ENCODE measurements at places on chromosomes 3 and 15. TPM values are rescaled to one million over a fixed set of nuclear protein-coding genes. Genes with fewer than 3 reads are reported as not detected.

- DNase-seq: no peak
Observed at GRCh38 chr3:115487968-115488367, 135.3 kb upstream of the GAP43 start.

GRCh38 chr3:171269542-171269941 is 190.7 kb downstream of the TNIK start:
- DNase-seq: no peak

- no peak for DNase-seq
Observed at GRCh38 chr15:25891081-25891480, 28.0 kb upstream of the ATP10A start.

DNA sequence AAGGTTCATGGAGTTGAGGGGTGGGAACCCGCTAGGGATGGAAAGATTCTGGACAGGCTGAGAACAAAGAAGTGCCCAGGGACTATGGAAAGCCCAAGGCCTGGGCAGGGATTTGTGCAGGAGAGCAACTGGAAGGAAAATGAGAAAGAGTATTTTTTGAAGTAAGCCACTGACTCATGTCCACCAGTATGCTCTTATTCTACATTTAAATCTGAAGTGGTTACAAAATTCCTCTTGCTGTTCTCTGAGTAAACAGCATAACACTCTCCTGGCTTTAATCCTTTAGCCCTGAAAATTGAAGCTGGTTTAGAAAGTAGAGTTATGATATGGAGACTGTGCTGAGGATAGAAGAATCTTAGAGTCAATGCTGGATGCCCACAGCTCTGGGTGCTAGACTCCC is 165.2 kb downstream of the ISL2 start:
- no peak for DNase-seq

Gene TMCO5A
- total RNA-seq: not detected

Gene CIDEC
- 3.0 TPM for total RNA-seq

DNA sequence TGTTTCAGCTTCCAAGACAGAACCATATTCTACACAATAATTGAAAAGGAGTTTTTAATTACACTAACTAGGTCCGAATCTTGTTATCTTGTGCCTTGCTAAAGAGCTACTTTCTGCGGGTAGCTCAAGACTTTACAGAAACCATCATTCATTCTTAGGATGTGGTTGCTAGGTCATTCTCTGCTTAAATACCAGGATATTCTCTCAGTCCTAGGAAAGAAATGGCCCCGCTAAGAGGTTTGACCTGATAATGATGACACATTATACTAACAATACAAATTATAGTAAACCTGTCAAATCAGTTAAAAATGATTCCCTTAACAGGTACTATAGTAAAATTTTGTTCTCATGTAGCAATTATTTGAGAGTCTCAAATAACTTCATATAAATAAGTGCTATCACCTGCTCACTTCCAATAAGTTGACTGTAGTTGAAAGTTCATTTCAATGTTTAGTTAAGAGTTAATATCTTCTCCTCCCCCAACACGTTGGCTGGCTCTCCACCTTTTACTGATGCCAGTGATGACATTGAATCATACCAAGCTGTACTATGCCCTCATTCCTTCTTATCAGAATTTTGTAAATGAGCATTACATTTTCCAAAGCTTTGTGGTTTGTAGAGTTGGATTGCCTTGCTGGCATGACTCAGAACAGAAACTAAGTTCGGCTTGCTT is 3.6 kb upstream of the C3orf85 start:
- DNase-seq: no peak

GRCh38 chr15:66773129-66773873 is 71.3 kb downstream of the SMAD6 start:
- DNase-seq: no peak

- no peak for DNase-seq
Observed at GRCh38 chr3:97981886-97982285, 9.7 kb upstream of the RIOX2 start.

Gene SLC9A9
- 7.0 TPM for total RNA-seq

DNA sequence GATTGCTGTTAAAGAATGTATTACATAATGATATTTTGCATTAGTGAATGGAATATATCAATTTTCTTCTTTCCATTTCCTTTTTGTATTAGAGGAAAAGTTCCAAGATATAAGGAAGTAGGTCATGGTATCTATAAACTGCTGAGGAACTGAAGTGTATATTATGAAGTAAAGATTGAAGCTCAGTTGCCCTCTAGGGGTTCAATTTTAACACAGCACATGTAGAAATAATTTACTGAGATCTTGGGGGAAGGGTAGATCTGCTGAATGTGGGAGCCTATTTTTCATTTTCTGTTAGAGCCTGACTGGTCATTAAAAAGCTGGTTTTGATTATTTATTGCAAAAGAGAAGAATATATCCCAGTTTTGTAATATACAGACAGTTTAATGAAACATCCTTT is 45.2 kb downstream of the CMC1 start:
- DNase-seq: no peak

DNA sequence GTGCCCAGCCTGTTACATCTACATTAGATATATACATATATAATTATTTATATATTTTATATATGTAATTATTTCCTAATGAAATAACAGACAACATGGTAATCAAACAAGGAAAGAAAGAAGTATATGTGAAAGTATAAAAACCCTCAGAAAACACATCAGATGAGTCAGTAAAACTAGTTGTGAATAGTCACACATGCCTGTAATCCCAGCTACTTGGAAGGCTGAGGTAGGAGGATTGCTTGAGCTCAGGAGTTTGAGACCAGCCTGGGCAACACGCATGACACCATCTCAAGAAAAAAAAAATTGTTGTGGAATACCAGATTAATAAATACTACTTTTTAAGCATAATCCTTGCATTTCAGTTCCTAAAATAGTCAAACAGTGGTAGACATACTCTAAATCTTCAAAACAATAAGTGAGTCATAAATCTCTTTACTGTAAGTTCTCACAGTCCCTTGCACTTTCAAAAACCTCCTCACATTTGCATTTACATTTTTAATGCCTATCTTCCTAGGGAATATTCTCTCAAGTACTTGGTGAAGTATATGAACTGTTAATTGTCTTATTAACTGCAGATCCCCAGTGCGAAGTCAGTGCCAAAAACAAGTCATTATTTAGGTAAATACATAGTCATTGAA is 106.5 kb downstream of the MYO9A start:
- DNase-seq: no peak

DNA sequence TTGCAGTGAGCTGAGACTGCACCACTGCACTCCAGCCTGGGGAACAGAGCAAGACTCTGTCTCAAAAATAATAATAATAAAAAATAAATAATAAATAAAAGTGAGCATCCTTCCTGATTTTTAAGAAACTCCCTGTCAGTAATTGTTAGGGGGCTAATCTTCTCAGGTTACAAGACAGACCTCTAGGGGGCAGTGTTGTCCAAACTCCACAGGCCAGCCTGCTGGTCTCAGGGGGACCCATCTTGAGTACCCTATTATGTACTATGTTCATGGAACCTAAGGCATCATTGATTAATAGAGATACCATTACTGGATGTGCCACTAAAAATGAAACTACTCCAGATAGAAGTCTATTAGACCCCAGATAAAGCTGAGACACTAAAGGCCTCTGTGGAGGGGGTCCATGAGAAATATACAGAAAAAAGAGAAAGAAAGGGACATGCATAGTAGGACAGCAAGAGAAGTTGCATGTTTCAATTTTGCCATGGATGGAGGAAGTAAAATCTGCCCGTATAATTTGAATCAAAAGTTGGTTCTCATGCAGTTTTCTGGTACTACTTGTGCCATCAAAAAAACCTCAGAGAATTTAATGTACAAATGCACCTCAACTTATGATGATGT is 85.5 kb upstream of the CDV3 start:
- no peak for DNase-seq

DNA sequence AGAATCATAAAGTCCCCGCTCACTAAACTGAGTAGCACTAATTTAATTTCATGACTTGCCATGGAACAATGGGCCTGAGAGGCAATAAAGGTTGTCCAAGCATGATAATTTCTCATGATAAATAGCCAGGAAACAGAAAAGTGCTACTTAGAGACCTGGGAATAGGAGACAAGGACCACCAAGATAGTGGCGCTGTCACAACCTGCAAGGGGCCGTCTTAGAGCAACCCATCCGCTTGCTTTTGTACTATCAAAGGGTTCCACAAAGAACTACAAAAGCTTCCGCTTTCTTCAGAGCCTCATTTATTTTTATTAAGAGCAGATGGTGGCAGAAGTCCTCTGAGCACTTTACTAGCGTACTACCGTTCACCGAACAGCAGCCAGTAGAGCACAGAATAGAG is 421.7 kb upstream of the GRM7 start:
- DNase-seq: no peak

DNA sequence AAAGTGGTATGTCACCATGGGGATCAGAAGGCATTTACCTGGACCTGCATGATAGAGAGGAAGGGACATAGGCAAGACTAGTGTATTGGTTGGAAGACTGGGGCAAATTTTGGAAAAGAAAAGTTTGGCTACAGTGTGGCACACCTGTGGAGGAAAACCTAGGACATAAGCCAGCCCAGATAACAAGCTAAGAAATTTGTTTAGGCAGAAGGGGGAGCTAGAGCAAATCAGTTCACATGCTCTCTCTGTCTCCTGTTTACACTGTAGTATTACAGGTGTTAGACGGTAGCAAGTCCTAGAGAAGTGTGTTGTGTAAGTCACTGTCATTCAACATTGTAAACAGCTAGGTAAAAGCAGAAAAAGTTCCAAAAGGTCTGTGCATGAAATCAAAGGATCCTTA is 11.9 kb upstream of the ALDH1A2 start:
- DNase-seq: no peak

Gene DNAJC19
- total RNA-seq: 64.4 TPM

- no peak for DNase-seq
Observed at GRCh38 chr3:49277383-49277775, 347 bp upstream of the C3orf62 start.

Gene ZMYND10
- 3.4 TPM for total RNA-seq

DNA sequence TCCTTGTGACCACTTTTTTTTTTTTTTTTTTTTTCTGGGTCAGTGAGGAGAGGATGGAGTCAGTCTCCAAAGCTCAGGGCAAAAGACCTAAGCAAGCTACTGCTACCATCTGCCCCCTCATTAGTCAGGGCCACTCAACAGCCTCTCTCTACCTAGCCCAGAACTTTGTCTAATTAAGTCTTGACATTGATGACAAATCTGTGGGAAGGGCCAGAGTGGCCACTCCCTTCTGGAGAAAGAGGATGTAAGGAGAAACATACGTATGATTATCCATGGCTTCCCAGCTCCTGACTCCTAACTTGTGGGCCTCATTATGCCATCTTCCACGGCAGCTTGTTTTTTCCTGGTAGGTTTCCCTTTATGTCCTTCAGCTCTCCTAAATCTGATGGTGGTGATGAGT is 37.9 kb downstream of the NR1I2 start:
- DNase-seq: no peak

Gene SPESP1
- total RNA-seq: 3.1 TPM

Gene CDHR4
- total RNA-seq: 37.7 TPM

Gene TRPM1
- not detected for total RNA-seq

GRCh38 chr3:71247221-71247957 is 336.1 kb downstream of the FOXP1 start:
- no peak for DNase-seq

DNA sequence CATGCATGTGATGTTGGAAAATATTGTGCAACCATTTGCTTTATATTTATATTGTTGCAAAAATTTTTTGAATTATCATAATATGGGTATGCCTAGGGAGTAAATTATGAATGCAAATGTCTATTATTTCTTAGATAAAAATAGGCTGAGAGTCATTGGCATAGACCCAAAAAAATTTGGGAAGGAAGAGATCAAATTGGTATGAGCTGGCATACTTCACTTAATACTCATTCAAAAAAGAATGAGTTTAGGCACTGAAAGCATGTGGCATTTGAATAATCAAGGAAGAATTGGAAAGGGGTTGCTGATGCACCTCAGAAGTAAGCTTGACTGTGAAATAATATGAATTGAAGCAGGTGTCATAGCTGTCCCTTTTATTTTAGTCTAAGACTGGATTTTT is 764.0 kb upstream of the DPPA4 start:
- DNase-seq: no peak

- no peak for DNase-seq
Observed at GRCh38 chr3:151351219-151351618, 21.9 kb upstream of the P2RY13 start.

Gene MOBP
- total RNA-seq: 0.72 TPM

Gene CIB2
- total RNA-seq: 12.4 TPM

Gene CCR4
- total RNA-seq: 0.10 TPM

- DNase-seq: no peak
Observed at GRCh38 chr3:20104167-20104661, 64.0 kb downstream of the KAT2B start.

Gene CCDC54
- not detected for total RNA-seq

Gene NOX5
- 0.45 TPM for total RNA-seq

Gene REC114
- total RNA-seq: not detected

DNA sequence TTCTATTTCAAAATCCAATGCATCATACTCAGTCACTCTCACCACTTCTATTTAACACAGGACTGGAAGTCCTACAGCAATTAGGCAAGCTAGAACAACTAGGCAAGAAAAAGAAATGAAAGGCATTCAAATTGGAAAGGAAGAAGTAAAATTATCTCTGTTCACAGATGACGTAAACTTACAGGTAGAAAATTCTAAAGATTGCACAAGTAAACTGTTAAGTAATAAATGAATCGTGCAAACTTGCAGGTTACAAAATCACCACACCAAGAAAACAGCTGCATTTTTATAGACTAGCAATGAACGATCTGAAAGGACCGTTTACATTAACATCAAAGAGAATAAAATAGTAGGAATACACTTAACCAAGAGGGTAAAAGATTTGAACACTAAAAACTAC is 36.2 kb downstream of the CHST2 start:
- no peak for DNase-seq

Gene PPP1R14D
- not detected for total RNA-seq

DNA sequence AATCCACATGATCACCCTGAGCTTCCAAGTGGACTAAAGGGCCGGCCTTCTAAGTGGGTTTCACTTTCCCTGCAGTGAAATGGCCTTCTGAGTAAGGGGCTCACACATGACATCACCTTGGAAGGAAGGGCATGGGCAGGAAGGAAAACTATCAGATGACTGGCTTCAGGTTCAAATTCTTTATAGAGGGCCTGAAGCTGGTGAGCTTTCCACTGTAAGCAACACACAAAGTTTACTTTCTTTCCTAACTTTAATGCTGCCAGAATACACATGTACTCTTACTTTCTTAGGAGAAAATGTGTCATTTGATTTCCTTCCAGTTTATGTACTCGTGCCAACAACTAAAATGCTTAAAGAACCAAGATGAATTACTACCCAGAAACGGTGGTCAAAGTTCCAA is 475.6 kb downstream of the FOXP1 start:
- no peak for DNase-seq

Gene CKMT1B
- total RNA-seq: 0.35 TPM

DNA sequence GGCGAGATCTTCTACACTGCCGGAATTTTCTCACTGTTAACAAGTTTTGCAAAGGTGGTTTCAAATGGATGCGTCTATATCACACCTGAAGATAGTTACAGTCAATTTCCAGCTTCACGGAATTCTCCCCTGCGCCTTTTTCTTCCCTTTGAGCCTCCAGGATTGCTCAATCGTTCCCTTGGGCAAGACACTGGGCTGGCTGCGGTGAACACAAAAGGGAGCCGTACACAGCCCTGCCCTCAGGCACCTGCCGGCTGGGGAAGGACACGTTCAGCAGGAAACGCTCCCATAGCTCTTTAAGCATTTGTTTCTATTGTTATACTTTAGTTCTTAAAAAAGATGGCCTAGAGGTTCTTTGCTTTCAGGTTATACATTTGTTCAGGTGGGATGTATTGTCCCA is 85.7 kb downstream of the C3orf70 start:
- DNase-seq: no peak
